ENCODE measurements at places on chromosomes 7 and 10.

GRCh38 chr10:491667-492424, 197.6 kb downstream of the DIP2C start:
- no peak for DNase-seq

GRCh38 chr10:131004276-131004675, 307.2 kb downstream of the TCERG1L start:
- no peak for DNase-seq

- no peak for DNase-seq
Measured at GRCh38 chr10:101367569-101368453, 13.8 kb downstream of the BTRC start.

DNA sequence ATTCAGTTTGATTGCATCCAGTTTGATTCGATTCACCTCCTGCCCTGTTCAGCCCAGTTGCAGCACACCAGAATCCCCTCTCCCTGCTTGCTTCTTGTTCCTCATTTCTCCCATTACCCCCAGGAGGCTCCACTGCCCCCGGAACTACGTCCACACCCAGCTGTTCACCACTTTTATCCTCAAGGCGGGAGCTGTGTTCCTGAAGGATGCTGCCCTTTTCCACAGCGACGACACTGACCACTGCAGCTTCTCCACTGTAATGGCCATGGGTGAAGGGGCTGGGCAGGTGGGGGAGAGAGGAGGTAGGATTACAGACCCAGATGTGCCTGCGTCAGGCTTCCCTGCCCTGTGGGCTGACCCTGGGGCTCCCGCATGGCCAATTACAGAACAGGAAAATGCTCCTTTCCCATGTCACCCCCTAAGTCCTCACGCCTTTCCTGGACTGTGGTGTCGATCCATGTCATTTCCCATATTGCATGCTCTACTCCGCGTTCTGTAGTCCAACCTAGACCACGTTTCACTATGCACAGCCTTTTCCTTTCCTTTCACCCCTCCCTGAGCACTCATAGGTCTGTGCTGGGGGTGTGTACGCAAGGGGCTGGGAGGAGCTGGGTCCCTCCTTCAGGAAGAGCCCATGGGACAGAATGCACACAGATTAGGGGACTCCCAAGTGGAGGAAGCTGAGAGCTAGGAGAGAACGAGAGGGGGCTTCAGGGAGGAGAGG, 8.2 kb downstream of the GHRHR start:
- no peak for DNase-seq

DNA sequence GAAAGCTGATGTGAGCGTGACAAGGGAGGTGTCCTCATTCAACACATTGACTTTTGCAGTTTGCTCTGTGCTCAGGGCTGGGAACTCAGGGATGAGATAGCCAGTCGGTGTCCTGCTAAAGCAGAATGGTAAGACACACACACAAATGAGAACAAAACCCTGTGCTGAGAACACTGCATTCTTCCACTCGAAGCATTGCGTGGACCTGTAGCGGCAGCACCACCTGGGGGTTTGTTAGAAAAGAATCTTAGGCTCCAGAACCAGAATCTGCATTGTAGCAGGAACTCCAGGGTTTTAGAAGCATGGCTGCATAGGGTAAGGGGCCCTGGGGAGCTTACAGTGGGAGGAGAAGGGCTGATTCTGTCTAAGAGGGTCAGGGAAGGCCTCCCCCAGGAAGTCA, 21.5 kb upstream of the OGDHL start:
- DNase-seq, result no peak

DNA sequence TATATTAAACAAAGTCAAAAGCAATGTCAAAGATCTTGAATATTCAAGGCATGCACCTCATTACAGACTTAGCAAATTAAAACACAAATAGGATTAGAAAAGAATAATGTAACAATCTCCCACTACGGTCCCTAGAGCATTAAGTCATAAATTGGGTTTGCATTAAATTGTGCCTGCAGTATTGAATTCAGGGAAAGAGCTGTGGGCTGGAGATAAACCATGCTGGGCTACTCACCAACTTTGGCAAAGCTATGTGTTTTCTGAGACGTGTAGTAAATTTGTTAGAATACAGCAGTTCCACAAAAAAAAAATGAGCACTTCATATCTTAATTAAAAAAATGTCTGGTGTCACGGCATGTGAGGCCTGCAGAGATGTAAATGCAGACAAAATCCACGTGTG, 241.6 kb downstream of the SNX10 start:
- DNase-seq, result no peak

- no peak for DNase-seq
Measured at GRCh38 chr10:93465806-93466675, 16.1 kb downstream of the MYOF start.

- DNase-seq, result no peak
Measured at GRCh38 chr10:110207805-110208613, 604 bp downstream of the MXI1 start.

DNA sequence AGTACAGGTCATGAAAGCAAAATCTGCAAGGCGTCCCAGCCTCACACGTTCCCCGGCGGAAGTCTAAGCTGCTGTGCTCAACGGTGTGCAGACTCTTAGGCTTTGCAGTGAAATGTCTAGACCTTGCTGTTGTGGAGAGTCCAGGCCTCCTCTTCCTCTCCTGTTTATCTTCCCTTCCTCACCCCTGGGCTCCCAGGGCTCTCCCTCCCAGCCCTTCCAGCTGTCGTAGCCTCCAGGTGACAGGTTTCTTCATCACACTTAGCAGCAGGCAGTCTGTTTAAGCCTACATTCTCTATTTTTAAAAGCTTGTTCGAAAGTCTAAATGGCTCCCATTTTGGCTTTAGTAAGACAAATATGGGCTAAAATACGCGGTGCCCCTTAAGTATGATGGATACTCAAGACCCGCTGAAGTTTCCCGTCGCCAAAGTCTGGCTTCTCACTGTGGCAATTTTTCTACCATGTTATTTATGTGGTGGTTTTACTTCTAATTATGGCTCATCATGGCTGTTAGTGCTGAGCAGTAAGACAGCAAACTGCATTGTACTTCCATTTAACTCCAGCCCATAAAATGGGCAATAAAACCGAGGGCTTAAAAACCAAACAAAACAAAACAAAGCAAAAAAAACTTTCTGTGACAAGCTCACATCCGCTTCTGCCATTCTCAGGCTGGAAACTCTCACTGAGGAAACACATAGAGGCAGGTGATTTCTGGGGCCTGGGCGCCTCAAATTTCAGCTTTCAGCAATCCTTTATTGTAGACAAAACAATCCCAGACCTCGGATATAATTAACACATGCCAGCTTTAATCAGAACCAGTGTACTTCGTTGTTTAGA, 243.2 kb downstream of the SNX10 start:
- no peak for DNase-seq

DNA sequence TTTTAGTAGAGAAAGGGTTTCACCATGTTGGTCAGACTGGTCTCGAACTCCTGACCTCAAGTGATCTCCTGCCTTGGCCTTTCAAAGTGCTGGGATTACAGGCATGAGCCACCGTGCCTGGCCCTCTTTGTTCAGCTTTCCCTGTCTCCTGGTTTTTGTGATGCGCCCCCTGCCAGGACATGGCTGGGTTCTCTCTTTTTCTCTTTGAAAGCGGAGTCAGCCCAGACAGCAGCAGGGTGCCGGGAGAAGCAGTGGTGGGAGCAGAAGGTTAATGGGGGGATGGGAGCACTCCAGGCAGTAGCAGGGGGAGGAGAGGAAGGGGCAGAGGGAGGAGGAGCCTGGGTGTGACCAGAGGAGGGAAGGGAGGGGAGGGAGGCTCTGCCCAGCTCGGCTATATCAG, 1.8 kb downstream of the MUC3A start:
- no peak for DNase-seq

DNA sequence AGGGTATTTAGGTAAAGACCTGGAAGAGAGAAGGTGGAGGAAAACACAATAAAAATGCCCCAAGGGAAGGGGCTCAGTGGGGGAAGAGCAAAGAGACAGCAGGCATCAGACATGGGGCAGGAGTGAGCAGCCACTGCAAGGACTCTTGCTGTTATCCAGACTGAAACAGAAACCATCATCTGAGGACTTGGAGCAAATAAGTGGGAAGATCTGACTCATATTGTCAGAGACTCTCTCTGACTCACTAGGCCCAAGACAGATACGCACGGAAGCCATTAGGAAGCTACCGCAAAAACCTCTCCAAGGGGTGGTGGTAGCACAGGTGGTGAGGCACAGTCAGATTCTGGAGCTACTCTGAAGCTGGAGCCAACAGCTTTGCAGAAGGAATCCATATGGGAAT, 110.7 kb downstream of the RNF32 start:
- DNase-seq, result no peak

- no peak for DNase-seq
Measured at GRCh38 chr7:2521952-2522591, 2.5 kb downstream of the LFNG start.

GRCh38 chr10:115052226-115052625, 40.9 kb upstream of the ATRNL1 start:
- no peak for DNase-seq

DNA sequence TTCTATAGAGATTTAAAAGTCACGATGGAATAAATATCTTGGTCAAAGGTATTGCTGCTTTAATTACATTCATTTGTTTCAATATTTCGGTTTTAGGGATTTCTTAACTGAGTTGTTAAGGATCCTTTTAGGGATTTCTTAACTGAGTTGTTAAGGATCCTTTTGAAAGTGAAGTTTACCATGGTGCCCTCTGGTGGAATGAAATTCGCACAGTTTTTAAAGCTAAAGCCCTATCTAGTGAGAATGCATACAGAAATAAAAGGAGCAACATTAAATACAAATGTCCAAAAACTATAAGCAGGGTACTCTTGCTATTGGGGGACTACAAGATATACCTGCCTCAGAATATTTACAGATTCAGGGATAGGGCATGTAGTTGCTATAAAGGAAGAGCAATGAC, 193.7 kb downstream of the RNLS start:
- no peak for DNase-seq

GRCh38 chr10:17113346-17113745, 16.3 kb downstream of the CUBN start:
- DNase-seq, result no peak

GRCh38 chr10:82982110-82982608, 1107.2 kb downstream of the NRG3 start:
- no peak for DNase-seq

GRCh38 chr10:85622425-85622824, 744.2 kb downstream of the GRID1 start:
- DNase-seq, result no peak

DNA sequence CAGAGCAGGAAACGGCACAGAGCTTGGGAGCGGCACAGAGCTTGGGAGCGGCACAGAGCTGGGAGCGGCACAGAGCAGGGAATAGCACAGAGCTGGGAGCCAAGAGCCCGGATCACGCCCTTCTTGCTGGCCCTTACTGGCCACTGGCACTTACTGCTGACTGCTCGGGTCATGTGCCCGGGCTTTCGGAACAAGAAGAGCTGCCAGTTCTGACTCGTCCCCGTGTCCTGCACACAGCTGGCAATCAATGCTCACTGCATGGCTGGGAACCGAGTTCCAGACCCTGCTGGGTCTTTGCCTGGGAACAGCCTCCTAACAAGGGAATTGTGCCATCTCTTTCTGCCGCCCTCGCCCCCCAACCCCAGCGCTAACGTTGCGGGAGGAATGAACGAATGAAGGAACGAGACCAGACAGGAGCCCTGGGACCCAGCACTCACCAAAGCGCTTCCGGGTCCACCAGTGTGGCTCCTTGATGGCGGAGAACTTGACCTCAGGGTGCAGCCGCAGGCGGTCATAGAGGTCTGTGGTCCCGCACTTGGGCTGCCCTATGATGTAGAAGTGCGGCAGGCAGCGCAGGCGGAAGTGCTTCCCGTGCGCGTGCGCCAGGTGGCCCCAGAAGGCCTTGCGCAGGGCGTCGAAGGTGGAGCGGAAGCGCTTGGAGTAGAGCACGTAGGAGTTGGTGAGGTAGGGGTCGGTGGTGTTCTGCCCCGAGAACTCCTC, 49.1 kb downstream of the CHST15 start:
- DNase-seq, result no peak

DNA sequence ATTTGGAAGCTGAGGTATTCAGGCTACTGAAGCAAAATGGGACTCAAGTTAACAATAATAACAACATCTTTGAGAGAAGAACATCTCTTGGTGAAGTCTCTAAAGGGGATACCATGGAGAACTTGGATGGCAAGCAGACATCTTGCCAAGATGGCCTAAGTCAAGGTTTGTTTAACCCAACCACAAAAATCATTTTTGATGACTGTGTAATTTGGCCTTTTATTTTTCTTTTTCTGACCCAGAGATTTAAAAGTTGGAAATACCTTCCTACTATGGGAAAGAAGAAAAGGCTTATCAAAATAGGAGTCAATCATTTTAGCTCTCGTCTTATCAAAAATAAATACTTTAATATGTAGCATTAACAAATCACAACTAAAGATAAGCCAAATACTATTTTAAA, 72.4 kb downstream of the PON1 start:
- no peak for DNase-seq

- DNase-seq, result no peak
Measured at GRCh38 chr7:20475756-20476155, 139.7 kb upstream of the ABCB5 start.

DNA sequence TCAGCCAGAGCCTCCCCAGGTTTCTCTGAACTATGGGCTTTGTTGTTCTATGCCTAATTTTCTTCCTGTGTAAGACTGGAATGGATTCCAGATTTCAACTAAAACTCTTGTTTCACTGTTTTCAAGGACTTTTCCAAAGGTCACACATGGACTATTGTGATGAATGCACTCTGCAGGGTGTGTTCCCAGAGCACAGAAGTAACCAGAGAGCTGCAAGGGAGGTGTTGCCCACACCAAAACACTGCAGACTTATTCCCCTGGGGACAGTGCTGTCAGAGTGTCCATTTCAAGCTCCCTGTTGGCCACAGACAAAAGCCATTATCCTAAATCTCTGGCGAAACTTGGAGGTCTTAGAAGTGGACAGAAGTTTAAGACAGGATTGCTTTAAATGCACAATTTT, 231.6 kb downstream of the TRIL start:
- no peak for DNase-seq

DNA sequence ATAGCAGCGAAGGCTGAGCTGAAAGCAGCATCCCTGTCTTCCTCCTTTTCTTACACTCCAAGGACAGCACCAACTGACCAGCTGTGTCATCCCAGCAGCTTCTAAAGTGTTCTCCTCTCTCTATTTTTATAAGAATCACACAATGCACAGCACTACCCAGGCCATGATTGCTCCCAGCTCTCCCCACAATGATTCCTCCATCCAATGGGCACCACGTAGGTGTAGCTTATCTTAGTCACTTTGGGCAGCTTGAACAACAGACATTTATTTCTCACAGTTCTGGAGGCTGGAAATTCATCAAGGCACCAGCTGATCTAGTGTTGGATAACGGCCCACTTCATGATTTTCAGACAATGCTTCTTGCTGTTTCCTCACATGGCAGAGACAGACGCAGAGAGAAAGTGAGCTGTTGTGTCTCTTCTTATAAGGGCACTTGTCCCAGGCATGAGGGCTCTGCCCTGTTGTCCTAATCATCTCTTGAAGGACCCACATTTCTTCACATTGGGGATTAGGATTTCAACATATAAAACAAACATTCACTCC, 92.0 kb upstream of the CDC14C start:
- DNase-seq, result no peak

- DNase-seq, result no peak
Measured at GRCh38 chr10:4213441-4213840, 428.4 kb upstream of the KLF6 start.

DNA sequence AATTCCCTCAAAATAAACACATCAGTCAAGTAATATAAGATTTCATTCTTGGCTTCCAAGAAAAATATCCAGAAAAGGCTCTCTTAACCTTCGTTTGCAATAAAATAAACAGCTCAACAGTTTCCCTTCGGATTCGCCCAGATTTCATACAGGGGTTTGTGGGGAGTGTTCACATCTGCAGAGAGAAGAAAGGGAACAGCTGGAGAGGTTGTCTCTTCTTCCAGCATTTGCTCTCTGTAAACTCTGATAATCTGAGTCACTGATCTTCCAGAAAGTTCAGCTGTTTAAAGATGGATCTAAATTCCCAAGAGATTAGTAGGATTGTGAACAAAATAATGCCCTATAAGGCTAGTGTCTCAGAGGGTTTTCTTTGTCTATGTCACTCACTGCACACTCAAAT, 277.9 kb downstream of the HPSE2 start:
- DNase-seq, result no peak
